ENCODE measurements at places on chromosomes 2 and 18.

GRCh38 chr2:15388406-15389325, 172.5 kb downstream of the NBAS start:
- DNase-seq = no peak

DNA sequence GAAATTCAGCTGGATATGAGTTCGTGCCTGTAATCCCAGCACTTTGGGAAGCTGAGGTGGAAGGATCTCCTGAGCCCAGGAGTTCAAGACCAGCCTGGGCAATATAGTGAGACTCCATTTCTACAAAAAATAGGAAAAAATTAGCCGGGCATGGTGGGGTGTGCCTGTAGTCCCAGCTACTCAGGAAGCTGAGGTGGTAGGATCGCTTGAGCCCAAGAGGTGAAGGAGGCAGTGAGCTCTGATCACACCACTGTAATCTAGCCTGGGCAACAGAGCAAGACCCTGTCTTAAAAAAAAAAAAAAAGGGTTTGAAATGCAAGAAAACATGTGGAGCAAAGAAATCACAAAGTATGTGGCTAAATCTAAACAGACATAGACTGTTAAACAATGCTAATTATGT, 9.8 kb downstream of the CGREF1 start:
- DNase-seq = no peak

DNA sequence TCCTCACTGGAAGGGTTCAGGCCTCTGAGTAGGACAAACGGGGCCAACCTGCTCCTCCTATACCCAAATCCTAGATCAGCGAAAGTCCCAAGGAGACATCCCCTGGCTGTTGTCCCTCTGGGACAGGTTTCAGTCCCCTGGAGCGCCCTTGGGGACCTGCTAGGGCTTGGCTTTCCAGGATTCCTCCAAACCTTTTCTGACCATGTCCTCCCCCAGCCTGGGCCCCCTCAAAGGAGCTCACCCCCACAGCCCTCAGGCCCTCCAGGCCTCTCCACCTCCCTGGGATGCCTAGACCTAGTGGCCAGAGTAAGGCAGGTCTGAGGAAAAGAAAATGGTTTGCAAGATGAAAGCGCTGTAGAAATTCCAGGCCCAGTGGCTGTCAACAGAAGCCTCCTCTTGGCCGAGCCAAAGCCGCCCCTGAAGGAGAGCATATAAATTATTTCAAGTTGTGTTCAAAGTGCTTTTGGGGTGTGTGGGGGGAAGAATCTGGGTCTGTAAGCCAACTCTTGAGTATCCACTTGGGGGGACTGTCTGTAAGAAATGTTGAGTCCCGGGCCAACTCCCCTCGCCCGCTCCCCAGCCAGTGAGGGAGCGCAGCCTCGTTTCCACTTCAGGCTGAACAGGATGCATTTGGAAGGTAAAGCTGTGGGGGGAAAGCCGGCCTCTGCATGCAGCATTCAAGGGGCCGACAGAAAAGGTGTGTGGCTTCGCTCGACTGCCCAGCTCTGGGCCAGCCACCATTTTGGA, 158.6 kb downstream of the DYSF start:
- DNase-seq = no peak

DNA sequence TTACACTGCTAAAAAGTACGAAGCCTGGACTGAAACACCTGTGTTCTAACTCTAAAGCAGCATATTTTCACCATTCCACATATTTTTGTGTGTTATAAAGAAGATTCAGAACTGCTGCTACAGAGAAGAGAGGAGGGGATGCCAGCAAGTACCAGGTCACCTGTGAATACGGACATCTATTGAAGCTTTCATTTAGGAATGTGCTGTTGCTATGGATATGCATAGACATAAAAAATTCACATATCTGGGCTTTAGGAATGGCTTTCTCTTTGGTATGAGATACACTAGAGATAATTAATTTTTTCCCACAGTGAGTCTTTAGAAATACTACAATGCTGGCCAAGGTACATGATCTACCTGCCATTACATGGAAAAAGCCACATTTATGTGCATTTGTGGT, 238.5 kb downstream of the WDR7 start:
- DNase-seq = peak; percentile 11

DNA sequence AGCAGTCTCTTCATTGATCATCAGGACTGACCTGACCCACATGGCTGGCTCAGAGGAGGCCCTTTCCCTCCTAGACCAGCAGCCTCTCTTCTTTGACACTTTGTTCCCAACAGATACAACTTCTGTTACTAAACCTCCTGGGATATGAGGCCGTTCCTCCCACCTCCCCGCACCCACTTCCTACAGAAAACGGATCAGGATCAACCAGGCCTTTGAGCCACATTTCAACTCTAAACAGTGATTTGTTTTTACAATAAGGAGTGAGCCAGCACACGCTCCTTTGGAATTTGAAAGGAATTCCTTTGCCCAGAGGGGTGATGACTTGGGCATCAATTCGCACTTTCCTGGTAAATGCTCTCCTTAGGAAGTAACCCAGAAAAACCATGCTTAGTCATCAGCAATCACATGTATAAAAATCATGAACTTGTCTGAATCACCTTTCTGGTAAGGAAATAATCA, 180.4 kb downstream of the FAM124B start:
- peak; percentile 96 for DNase-seq

- no peak for DNase-seq
These were observed 106.9 kb downstream of the HDAC4 start for GRCh38 chr2:239293775-239294430.

DNA sequence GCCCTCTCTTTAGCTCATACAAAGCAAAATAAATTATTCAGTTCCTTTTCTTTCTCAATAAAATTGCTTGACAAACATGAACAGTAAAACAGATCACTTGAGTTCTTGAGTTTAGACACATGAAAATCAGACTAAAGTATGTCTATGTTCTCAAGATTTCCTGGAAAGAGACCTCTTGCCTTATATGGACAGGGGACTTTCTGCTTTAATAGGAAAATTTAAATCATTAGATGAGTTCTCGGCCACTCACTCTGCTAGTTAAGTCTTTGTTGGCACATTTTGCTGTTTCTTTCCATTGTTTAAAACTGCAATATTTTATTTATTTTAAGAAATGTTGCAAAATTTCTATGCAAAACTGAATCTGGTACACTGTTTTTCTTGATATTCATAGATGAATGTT, 207.8 kb downstream of the RND3 start:
- DNase-seq = no peak

DNA sequence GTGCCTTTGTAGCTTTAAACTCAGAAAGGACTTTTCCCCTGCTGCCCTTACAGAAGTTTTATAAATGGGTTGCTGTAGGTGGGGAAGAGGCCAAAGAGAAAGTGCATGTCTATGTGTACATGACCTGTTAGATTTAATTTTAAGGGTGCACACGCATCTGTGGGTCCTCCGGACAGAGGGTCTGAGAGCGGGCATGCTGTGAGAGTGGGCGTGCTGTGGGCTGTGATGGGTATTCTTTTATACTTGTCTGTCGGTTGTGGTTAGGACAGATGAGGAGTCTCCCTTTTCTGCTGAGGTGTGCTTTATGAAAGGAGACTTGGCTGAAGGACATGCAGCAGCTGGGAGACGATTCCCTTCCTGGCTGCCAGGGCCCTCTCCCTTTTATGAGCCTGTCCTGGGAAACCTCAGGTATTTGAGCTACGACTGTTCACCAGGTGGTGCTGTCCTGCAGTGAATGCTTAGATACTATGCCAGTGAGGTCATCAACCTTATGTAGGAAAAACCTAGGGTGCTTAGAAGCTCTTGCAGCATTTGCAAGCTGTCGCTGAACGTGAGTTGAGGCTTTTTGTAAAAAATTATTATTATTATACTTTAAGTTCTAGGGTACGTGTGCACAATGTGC, 67.5 kb downstream of the TANC1 start:
- peak; percentile 59 for DNase-seq

- no peak for DNase-seq
These were observed 69.5 kb upstream of the GLS start for GRCh38 chr2:190810981-190811587.

DNA sequence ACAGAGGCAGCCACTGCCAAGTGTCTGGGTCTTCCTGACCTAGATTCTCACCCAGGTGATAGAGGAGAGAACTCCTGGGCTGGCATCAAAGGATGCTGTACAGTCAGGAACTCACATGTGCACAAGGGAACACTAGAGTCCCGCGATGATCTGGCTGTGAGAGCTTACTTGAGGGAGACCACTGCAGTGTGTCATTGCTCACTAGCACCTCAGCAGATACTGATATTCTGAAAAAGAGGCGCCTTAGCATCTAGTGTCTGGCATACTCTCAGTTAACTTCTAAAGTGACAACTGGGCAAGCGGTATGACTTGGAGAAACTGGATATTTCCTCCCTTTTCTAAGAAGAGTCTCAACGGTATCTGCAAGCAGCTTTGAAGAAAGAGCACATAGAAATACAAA, 189.9 kb downstream of the CMPK2 start:
- DNase-seq = no peak

DNA sequence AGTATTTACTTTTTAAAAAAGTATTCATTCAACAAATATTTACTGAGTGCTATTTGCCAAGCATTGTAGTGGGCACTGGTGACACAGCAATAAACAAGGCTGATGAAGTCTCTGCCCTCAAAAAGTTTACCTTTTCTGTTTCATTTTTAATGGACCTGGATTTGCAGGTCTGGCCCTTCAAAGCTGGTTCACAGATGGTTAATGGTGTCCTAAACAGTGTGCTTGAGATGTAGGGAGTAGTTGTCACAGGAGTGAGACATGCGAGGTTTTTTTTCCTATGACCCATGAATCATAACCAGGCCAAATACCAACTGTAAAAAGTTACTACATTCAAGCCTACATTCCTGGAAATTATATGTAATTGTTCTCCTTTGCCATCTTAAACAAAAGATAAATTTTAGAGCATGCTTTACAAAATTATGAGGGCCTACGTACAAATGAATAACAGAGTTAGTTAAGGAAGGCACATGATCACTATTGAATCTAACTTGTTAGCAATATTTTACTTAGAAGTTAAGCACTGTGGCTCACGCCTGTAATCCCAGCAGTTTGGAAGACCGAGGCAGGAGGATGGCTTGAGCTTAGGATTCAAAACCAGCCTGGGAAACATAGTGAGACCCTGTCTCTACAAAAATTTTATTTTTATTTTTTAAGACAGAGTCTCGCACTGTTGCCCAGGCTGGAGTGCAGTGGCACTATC, 223.9 kb downstream of the MBD5 start:
- DNase-seq = peak; percentile 83

- DNase-seq = no peak
These were observed 87.2 kb upstream of the ZEB2 start for GRCh38 chr2:144607099-144607498.

- DNase-seq = no peak
These were observed 498.4 kb downstream of the DSC3 start for GRCh38 chr18:30544141-30544540.

DNA sequence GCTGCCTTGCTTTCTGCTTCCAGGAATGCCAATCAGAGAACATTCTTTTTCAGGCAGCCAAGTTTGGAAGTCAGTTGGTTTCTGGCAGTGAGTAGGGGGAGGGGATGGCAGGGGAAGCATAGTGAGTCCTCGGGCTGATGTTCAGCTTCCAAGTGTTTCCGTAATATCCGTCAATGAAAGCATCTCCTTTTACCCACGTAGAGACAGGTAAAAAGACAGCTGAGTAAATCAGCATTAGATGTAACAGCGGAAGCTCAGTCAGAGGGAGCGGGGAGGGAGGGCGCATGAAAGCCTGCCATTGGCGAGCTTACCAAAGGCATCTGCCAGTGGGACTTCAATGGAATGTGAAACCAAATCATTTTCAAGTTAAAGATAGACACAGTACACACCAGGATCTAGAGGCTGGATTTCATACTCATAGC, 117.1 kb upstream of the DTNA start:
- peak; percentile 69 for DNase-seq

GRCh38 chr2:70714141-70714905, 53.7 kb downstream of the ADD2 start:
- DNase-seq = no peak

GRCh38 chr2:196201229-196202009, 30.0 kb upstream of the STK17B start:
- peak; percentile 44 for DNase-seq

DNA sequence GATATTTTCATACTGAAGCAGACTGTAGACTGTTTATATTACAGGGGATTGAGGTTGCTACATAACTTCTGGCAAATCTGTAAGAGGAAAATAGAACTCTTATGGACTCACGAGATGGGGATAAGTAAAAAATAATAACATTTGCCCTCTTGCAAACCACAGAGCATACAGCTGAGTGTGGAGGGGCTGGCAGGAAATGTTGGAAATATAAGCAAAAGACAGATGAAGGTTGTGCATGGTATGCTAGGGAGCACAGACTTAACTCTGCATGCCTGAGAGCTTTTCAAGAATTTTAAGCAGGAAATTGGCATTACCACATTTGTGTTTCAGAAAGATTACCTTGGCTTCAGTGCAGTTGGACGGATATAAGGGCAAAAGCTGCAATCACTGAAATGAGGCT, 411.1 kb downstream of the RAD51AP2 start:
- DNase-seq = no peak

- no peak for DNase-seq
These were observed 86.2 kb downstream of the MIB1 start for GRCh38 chr18:21826641-21827302.

GRCh38 chr18:35059280-35059927, 18.2 kb downstream of the MAPRE2 start:
- DNase-seq = no peak

DNA sequence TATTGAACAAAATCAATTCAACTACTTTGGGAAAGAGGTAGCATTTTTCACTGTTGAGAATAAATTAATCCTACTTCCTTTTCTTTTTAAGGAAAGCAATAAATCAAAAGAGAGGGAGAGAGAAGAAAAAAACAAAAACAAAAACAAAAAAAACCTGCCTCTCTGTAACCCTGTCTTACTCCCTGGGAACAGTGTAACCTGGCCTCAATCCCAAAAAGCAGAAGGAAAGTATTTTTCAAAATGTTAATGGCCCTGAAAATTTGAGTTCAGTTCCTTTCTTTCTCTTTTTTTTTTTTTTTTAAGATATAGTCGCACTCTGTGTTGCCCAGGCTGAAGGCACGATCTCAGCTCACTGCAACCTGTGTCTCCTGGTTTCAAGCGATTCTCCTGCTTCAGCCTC, 35.9 kb downstream of the RHOB start:
- DNase-seq = no peak

DNA sequence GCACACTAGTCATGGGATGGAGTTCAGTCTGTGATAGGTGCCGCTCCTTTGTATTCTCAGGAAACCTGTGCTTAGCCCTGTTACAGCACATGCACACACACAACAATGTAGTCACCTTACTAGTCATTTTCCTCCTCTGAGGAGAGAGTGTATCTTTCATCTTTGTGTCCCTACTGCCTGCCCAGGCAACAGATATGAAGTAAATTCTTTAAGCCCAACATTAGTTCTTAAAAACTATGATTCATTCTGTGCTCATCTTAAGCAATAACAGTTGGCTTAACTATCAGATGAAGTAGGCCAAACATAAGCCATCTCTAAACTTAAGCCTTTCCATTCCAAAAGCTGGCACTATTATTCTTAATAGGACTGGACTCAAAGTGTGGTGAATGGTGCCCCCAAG, 186.5 kb downstream of the LNPK start:
- DNase-seq = peak; percentile 2

GRCh38 chr18:11096839-11097750, 52.3 kb downstream of the PIEZO2 start:
- no peak for DNase-seq

GRCh38 chr18:6759579-6759978, 30.1 kb downstream of the ARHGAP28 start:
- DNase-seq = no peak

GRCh38 chr2:132668189-132668823, 1.7 kb downstream of the LYPD1 start:
- no peak for DNase-seq

- DNase-seq = no peak
These were observed 59.6 kb downstream of the CABYR start for GRCh38 chr18:24198461-24198860.

GRCh38 chr2:10126632-10127026, 4.1 kb downstream of the RRM2 start:
- peak; percentile 38 for DNase-seq

GRCh38 chr18:46161703-46162396, 57.7 kb downstream of the HAUS1 start:
- DNase-seq = no peak
